Kidney capillary endothelial cell (primary cell): ENCODE measurements at places on chromosomes 13 and 19.

- peak; percentile 57 for DNase-seq
Measured at GRCh38 chr19:9847087-9847671, 12.1 kb downstream of the PIN1 start.

GRCh38 chr19:46025835-46026234 lies 3.0 kb upstream of the PGLYRP1 start:
- DNase-seq: no peak

DNA sequence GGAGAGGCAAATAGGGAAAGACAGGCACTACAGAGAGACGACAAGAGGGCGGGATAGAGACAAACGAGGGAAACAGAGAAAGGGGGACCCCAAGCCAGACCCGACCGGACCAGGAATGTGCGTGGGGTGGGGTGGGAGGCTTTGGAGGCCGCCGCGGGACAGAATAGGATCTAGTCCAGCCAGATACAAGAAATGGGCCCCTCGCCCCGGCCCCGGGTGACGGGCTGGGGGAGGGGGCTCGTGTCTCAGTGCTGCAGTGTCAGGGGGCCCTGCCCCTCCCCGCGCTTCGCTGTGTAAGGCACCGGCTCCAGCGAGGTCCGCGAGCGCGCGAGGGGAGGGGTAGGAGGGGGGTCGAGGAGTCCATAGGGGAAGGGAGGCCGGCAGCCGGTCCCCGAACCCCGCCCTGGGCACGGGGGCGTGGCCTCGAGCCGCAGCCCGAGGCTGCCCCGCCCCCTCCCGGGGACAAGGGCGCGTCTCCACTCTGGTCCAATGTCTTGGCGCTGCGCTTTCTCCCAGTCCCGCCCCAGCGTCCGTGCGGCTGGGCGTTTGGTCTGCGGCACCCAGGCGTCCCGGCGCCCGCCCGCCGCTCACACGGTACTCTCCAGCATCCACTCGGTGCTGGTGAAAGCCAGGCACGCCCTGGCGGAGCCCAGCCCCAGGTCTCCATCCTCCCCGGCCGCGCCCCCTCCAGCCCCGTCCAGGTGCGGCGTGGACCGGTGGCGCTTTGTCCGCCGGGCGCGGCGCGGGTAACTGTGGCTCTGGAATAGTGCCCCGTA lies 11.0 kb downstream of the IFNL1 start:
- no peak for DNase-seq

GRCh38 chr19:964761-965694 lies 19.1 kb upstream of the WDR18 start:
- DNase-seq: no peak

DNA sequence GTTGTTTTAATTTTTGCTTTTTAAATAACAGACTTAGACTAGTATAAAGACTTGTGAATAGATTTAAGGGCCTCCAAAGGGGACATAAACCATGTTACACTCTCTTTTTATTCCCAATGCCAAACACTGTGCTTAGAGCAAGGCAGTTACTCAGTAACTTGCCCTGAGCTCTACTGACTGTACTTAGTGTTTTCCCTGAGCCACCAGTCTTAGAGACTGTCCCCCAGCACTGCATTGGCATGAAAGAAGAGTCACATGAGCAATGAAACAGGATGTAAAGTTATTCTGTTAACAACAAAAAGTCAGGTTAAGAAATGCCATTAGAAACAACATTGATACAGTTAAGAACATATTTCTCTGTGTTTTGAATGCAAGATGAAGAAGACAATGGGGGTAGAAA lies 187.9 kb downstream of the TBC1D4 start:
- no peak for DNase-seq

GRCh38 chr19:36687214-36688056 lies at the start of gene ZNF567:
ZNF567 (plus strand) TSS chr19:36687612; CDS start chr19:36694868, 7,256 bp downstream.
- peak; percentile 83 for DNase-seq

- peak; percentile 90 for DNase-seq
Measured at GRCh38 chr19:47047763-47048405, 540 bp downstream of the TMEM160 start.

- DNase-seq: no peak
Measured at GRCh38 chr13:45335397-45336024, 5.5 kb downstream of the TPT1 start.

- DNase-seq: no peak
Measured at GRCh38 chr13:33367926-33368325, 82.4 kb upstream of the STARD13 start.

GRCh38 chr13:96473526-96474180 lies 383.7 kb downstream of the HS6ST3 start:
- peak; percentile 67 for DNase-seq

GRCh38 chr13:77616027-77616426 lies 80.5 kb downstream of the SCEL start:
- DNase-seq: no peak

- no peak for DNase-seq
Measured at GRCh38 chr19:12884202-12884601, 2.8 kb downstream of the KLF1 start.
